ENCODE measurements at places on chromosomes 6 and 20.

DNA sequence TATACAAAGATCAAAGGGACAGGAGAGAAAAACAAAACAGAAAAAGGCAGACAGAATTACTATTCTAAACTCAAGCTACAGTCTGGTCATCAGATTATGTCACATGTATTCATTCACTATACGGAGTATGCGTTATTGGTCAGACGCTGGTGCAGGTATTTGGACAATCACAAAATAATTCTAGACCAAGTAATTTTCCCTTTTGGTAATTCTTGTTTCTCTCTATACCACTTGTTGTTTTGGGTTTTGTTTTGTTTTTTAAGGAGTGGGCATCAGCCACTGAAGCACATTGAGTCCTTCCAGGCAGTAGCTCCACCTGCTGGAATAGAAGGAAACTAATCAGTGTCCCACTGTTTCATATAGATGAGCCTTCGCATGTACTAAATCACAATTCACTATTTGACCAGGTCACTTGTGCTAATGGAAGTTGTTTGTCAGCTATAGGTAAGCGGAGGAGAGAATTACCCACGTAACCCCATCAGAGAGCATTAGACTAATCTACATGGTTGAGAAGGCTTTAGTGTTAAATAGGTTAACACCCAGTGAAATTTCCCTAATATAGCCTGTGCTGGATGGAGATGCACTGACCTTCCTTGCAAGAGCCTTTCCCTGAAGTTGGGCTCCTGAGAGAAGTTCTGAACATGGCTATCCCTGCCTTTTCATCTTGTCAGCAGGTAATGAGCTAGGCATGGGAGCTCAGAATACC lies 77.9 kb downstream of the TNFAIP3 start:
- DNase-seq, result peak; percentile 43

DNA sequence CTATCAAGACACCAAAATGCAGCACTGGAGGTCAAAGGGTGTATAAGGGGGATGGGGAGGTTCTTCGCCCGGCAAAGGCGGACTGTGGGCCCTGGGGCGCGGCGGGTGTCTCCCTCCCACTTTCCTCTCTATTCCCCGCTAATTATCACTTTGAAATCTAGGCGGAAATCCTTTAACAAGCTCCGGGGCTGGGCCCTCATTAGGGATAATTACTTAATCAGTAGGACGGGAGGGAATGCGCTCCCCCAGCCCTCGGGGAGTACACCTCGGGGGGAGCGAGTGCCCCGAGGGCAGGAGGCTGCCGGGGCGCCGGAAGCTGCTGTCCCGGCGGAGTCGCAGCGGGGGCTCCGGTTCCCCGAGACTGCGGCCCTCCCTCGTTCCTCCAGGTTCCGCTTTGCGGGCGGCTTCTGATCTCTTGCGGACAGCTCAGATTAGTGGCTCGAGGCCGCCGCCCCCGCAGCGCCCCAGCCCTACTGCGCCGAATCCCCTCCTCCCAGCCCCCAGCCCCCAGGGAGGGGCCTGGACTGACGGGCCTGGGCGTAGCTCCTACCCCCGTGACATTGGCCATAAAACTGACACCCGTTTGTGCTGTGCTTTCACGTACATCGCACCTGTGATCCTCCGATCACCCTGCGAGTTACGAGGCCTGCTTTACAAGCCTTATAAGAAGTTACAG lies 14.7 kb downstream of the MUCL3 start:
- peak; percentile 46 for DNase-seq

DNA sequence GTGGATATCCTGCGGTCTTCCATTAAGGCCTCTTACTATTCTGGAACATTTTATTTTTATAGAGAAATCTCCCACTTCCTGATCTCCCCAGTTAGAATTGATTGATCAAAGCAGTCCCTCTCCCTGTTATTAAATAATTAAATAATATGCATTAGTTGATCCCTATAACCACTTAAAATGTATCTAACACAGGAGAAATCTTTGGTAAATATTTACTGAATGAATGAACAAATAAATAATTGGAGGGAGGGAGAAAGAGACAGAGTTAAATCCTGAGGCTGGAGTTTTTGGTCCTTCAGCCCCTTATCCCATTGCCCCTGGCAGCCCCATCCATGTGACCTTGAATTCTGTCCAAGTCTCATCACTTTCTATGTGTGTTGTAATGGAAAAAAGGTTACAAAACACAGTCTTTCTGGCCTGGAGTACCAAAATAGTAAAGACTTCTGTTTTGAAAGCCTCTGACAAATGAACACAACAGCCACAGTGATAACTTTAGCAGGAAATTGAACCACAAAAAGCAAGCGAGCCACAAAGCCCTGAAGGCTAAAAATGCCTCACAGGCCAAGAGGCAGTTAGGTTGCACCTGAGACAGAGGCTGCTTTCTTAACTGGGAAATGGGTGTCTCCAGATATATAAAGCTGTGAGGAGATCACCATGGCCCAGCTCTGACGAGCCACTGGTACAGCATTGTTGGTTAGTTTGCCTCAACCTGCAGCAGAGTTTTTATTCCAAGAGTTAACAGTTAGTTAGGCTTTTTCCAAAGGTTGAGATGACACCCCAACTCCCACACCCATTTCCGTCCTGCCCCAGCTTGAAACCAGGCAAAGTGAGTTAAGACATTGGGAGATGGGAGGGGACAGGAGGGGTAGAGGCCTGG lies 11.3 kb downstream of the NT5E start:
- DNase-seq, result peak; percentile 89

- no peak for DNase-seq
Observed at GRCh38 chr6:43848671-43849391, 78.8 kb downstream of the VEGFA start.

GRCh38 chr6:25405442-25405841 lies 126.3 kb downstream of the CARMIL1 start:
- peak; percentile 32 for DNase-seq

GRCh38 chr6:75109022-75109421 lies 96.8 kb downstream of the COL12A1 start:
- DNase-seq, result no peak

DNA sequence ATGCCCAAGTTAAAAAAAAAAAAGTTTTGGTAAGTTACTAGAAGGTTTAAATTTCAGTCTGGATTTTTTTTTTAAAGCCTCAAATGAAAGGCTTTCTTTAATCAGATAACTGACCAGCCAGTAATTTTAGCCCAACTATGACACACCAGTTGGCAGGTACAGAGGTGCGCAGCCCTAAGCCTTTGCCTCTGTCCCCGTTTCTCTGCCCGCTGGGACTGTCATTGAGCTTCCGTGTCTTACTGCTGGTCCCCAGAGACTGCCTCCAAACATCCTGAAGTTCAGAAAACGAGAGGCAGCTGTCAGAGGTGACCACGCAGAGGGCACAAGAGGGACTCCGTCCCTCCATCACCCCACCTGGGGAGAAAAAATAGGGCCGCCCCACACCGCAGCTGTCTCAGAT lies 118.2 kb downstream of the RPS12 start:
- DNase-seq, result no peak

DNA sequence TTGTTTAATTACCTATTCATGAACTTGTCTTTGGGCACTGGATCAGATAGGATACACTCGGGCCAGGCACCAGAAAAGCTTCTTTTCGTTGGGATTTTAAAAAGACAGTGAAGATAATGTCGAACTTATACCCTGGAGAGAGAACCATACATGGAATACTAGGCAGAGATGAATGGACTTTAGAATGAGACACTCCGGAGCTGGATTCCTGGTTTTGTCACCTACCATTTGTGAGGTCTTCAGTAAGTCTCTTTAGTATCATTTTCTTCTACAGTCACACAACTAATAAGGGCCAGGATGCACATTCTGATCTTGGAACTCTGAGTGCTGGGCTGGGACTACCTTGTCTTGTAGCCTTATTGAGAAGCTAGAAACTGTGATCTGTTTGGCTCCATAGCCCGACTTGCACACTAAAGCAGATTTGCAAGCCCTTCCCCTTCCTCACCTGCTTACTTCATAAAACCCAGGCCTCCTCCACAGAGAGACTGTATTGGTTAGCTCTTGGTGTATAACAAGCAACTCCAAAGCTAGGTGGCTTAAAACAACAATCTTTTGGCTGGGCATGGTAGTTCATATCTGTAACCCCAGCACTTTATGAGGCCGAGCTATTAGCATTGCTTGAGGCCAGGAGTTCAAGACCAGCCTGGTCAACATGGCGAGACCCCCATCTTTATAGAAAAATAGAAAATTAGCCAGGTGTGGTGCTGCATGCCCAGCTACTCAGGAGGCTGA lies 7.4 kb upstream of the IFT52 start:
- no peak for DNase-seq

DNA sequence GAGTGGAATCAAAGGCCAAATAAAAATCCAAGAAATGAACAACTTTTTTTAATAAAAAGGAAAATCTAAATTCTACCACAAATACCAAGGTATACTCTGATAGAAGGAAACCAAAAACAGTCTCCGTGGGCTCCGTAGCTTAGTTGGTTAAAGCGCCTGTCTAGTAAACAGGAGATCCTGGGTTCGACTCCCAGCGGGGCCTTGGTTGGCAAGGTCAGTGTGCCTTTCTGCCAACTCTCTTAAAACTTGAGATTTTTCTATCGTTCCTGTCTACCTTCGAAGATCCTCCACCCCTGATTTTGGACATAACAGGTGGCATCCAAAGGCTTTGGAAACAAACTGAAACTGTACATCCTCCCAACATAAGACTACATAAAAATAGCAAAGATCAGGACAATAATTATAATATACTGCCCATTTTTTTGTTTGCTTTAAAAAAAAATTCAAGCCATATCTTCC lies 197.9 kb downstream of the TRIM27 start:
- DNase-seq, result no peak

DNA sequence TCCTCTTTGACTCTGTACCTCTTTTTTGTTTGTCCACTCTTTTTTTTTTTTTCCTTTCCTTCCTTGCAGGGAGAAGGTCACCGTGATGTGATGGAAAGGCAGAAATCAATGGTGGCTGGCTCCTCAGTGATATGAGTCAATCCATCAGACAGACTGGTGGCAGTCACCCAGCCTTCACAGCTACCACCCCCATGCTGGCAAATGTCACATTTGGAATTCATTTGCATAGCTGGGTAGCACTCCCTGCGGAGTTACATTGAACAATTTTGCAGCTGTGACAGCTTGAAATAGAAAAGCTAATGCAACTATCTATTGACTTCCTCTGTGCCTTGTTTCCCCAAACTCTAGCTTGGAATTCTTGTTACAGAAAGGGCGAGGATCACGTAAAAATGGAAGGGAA lies 668.4 kb downstream of the C6orf118 start:
- DNase-seq, result no peak

GRCh38 chr6:88914895-88915598 lies 48.4 kb downstream of the RNGTT start:
- DNase-seq, result no peak

DNA sequence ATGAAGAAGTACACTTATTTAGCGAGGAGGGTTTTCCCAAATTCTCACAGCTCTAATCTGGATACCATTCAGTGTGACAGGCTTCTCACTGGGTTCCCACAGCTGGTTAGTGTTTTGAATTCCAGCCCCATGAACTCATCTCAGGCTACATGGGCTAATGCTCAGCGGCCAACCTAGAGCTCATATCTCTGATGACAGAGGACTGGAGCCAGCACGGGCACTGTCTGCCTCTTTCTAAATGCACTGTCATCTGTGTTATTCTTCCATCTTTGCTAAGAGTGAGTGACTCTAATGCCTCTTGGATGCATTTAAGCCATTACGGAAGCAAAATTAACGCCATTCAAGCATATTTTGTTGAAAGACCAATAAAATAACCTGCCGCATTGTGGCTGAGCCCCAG lies 308.9 kb upstream of the JAG1 start:
- DNase-seq, result no peak

- DNase-seq, result no peak
Observed at GRCh38 chr6:63672582-63673129, 37.1 kb downstream of the PHF3 start.

- DNase-seq, result no peak
Observed at GRCh38 chr20:33450867-33451266, 7.3 kb upstream of the SNTA1 start.

GRCh38 chr6:40973304-40973703 lies 65.7 kb downstream of the UNC5CL start:
- DNase-seq, result no peak

Measured in Kasumi-1 (cell line).